SHP77 (cell line): ENCODE measurements at places on chromosomes 7 and 10.

- no peak for DNase-seq
Observed at GRCh38 chr10:125061557-125062226, 98.7 kb downstream of the CTBP2 start.

DNA sequence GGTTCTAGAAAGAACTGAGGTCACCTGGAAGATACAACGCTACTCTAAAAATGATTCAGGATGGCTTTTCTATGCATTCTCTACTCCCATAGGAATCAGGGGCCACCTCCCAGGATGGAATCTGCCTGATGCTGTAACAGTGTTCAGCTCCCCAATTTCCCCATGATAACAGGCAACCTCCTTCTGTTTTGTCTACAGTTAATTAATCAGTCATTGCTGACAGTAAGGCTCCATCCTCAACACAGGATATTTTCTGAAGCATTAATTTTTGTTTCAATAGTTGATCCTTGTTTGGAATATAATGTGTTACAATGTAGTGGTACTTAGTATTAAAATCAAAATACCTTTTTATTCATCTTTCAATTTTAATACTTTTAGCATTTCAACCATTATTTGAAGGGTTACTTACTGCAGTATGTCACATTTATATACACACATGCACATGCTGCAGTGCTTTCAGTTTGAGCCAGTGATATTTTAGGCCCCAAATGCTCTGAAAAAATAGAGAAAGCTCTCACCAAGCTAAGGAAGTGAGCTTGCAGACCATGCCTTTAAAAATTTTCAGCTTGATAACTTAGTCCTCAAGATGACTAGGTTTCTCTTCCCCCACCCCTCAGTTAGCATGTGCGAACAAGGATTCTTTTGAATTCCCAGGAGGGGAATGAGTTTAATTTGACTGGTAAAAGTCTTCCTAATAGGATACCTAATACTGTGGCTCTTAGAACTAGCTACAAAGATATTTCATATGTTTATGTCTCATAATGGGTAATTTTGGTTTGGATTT lies 592 bp upstream of the PIK3CG start:
- no peak for DNase-seq

- DNase-seq = no peak
Observed at GRCh38 chr7:108324053-108325038, 131.9 kb downstream of the NRCAM start.

- DNase-seq = no peak
Observed at GRCh38 chr10:132447446-132448247, 50.6 kb downstream of the PWWP2B start.

DNA sequence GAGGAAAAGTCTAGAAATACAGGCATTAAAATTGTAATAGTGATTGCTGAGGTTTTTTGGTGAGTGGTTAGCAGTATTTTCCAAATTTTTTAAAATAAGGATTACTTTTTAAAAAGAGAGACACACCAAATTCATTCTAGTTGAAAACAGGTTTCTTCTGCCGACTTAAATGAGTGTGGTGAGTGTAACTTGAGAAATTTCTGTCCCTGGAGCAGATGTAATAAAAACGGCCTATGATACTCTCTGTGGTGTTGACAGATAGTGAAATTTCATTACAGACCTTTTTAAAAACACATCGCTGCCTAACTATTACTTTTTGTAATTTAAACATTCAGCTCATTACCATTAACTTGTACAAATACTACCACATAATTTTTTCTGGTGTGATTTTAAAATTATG lies 90.1 kb downstream of the CYP51A1 start:
- DNase-seq = no peak

GRCh38 chr7:101486433-101487104 lies 123.9 kb downstream of the COL26A1 start:
- no peak for DNase-seq

DNA sequence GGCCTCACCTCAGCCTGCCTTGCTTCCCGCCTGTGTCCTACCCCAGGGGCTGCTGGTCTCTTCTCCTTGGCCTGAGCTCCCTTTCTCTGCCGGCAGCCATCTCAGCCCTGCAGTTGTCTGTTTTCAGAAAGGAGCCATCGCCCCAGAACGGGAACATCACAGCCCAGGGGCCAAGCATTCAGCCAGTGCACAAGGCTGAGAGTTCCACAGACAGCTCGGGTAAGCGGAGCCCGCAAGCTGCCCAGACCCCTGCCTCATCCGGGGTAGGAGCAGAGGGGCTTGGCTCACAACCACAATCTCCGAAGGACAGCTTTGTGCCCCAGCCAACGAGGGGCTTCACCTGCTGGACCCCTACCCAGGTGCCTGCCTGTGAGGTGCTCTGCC lies 5.3 kb upstream of the DEPP1 start:
- no peak for DNase-seq

GRCh38 chr10:53007527-53007842 lies 234.9 kb upstream of the MBL2 start:
- DNase-seq = no peak

DNA sequence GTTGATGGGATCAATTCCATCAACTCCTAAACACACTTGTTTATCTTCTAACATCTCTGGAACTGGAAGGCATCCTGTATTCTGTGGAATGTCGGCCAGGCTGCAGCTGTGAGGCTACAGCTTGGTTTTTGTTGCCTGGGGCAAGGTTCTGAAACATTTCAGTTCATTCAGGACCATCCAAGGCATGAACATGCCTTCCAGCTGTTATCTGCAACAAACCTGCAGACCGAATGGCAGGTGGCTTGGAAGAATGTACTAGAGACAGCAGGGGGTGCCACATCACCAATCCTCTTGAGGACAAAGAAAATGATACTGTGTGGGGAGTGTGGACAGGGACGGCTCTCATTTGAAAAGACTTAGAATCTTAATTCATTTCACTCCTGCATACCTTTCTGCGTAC lies 12.4 kb downstream of the PAPOLB start:
- DNase-seq = peak; percentile 53

DNA sequence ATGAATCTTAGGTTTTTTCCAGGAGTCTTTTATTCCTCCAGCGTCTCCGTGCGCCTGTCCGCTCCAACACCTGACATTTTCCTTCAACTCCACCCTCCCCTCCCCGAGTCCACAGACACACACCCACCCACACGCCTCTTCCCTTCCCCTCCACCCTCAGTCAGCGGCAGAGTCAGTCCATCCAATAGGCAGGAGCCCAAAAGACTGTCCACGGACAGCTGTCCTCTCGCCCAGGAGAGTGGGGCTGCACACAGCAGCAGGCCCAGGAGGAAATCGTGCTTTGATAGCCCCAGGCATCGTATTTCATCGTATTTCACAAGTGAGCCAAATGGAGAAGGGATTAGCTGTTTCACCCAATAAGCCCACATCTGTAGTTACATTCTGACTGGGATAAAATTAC lies 285.1 kb downstream of the ZEB1 start:
- no peak for DNase-seq

GRCh38 chr7:40883826-40884225 lies 749.0 kb downstream of the SUGCT start:
- DNase-seq = no peak

DNA sequence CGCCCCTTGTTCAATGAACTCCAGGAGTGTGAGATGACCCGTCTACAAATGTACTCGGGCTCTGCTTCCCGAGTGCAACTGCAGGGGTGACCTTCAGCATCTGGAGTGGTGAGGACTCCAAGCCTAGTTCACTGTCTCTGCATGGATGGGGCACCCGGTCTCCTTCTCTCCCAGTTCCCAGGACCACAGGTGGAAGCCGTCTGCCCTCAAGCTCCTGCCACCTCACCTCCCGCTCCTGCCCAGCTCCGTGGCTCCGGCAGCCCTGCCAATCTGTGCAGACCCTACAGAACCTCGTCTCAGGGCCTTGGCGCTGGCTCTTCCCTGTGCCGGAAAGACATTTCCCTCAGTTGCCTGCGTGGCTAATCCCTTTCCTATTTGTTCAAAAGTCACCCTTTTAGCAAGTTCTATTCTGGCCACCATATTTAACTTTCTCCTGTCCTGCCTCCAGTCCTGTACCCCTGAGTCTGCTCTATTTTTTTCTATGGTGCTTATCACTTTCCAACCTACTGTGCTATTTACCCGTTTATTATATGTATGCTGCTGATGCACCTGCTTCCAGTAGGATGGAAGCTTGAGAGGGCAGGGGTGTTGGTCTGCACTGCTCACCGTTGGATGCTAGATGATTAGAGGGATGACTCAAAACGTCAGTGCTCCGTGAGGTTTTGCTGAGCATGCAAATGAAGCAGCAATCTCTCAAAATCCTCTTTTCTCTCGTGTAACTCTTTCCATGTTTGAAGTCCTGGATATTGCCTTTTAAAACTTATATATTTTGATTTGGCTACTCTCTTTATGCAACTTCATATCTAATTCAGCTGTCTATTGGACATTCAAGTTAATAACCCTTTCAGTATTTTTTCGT lies 641.4 kb downstream of the ACTR3B start:
- no peak for DNase-seq

- no peak for DNase-seq
Observed at GRCh38 chr10:90993340-90993739, 72.5 kb upstream of the ANKRD1 start.

DNA sequence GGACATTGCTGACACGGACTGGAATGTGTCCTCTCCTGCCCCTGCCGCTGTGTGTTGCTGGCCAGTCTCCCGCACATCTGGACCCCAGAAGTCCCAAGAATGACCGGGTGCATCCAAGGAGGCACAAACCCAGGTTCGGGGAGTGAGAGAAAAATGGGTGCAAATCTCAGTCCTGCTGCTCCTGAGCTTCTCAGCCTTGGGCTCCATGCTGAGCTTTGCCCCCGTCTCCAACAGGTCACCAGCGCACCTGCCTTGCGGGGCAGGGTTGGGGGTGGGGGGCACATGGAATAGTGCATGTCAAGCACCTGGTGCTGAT lies 6.0 kb upstream of the NANOS1 start:
- no peak for DNase-seq

- no peak for DNase-seq
Observed at GRCh38 chr7:81662531-81662930, 107.3 kb downstream of the HGF start.

DNA sequence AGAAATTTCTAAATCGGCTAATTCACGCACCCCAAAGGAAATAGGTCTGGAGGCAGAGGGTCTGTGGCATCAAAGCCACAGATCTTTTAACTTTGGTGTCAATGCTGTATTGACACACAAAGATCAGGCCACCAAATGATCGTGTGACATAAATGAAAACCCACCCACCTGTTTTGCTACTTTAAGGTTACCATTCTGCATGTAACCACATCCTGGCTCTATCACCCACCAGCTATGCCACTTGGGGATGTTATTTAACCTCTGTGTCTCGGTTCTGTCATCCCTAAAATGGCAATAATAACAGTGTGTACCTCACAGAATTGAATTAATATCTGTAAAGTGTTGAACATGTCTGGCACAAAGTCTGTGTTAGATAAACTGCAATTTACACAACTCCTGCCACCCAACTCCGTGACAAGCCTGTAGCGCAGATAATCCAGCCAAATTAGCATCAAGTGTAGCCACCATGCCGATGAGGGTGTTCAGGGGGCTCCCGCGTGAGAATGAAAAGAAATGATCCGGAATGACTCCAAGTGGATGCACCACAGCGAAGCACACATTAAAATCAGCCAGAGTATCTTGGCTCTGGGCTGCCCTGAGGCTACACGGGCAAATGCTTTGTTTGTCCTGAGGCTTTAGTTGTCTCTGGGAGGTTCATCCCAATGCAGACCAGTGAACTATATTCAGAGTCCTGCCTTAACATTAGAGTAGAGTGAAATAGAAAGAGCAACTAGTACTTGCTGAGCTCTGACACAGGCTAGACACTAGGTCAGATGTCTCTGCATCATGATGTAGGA lies 158.4 kb upstream of the NEBL start:
- no peak for DNase-seq

DNA sequence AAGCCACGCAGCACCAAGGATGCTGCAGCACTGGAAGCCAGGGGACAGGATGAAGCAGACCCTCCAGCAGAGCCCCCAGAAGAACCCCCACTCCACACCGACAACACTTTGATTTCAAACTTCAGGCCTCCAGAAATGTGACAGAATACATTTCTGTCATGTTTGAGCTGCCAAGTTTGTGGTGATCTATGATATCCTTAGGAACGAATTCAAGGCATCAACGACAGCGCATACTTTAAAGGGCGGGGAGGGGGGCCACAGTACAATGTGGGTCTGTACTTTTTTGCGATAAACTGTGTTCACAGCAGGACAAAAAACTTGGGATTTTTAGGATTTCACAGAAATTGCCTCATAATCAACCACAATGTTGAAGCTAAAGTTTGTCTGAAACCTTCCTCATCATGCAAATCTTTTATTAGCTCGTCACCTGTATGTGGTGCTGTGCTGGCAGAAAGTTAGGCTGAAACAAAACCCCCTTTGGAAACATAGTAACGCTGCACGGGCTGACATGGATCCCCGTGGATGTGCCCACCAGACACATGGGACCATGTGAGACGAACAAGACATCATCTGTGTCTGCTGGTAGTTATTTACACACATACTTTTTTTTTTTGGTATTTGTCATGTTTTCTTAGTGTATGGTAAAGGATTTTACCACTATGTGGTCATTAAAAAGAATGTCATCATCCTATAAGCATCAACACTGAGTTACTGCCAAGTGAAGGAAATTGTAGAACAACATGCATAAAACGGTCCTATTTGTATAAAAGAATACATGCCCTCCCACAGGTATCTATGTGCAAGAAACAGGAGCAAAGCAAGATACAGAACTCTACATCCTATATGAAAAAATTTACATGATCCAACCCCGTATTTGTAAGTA lies 113.3 kb upstream of the AFAP1L2 start:
- no peak for DNase-seq

DNA sequence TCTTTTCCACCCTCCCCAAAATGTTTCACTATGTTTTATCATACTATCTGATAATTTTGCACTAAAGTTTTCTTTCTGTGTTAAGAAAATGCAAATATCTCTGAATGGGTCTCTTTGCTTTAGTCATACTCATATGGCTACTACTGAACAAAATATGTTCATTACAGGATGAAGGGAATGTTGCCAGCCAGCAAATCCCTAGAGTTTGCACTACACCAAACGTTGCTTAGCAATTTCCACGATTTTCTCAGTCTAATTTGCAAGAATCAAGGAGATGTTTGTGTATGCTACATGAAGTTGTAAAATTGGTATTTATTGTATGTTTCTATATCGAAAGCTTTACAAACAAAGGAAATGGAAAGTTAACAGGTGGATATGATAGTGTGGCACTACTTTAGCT lies 10.6 kb upstream of the MAGI2 start:
- no peak for DNase-seq

DNA sequence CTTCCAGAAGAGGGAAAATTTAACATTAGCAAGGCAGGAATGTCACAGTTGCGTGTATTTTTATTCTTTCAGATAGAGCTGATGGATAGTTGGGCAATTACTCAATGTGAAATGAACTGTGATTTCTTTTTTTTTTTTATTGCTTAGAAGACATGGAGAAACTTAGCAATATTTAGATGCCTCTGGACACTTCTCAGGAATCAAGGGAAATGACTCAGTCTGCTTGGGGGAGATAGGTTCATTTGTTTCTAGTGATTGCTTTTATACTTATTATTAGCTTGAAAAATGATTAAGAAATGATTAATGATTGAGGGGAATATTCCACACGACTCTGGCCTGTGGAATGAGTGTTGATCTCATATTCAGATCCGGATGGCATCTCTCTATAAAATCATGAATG lies 33.1 kb upstream of the TBX20 start:
- DNase-seq = no peak

- DNase-seq = no peak
Observed at GRCh38 chr10:125149036-125149679, 11.2 kb downstream of the CTBP2 start.
